ENCODE measurements at places on chromosomes 4 and X. TPM values are rescaled to one million over a fixed set of nuclear protein-coding genes. Genes with fewer than 3 reads are reported as not detected.

GRCh38 chrX:24536551-24536950, 71.5 kb downstream of the PDK3 start:
- H3K27me3 ChIP-seq = no peaks in the 10 kb centered on the region
- H3K4me1 ChIP-seq = no peaks in the 10 kb centered on the region
- no peaks in the 10 kb centered on the region for H3K36me3 ChIP-seq
- no peak overlapping the region for H3K4me3 ChIP-seq
- H3K27ac ChIP-seq = no peak overlapping the region
- no peak for DNase-seq

DNA sequence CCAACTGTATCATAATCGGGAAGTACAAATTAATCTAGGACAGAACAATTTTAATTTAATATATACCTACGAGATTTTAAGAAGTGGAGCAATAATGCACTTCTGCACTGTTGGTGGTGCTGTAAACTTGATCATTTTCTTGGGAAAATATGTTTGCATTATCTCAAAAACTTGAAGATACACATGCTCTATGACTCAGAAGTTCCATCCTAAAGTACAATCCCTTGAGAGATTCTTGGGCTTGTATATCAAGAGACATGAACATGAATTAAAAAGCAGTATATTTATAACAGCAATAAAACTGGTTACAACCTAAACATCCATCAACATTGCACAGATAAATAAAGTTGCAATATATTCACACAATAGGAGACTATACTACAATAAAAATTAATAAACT, 168.8 kb downstream of the CLCN4 start:
- H3K27ac ChIP-seq = no peak overlapping the region
- H3K4me3 ChIP-seq = no peak overlapping the region
- no peaks in the 10 kb centered on the region for H3K4me1 ChIP-seq
- no peaks in the 10 kb centered on the region for H3K36me3 ChIP-seq

DNA sequence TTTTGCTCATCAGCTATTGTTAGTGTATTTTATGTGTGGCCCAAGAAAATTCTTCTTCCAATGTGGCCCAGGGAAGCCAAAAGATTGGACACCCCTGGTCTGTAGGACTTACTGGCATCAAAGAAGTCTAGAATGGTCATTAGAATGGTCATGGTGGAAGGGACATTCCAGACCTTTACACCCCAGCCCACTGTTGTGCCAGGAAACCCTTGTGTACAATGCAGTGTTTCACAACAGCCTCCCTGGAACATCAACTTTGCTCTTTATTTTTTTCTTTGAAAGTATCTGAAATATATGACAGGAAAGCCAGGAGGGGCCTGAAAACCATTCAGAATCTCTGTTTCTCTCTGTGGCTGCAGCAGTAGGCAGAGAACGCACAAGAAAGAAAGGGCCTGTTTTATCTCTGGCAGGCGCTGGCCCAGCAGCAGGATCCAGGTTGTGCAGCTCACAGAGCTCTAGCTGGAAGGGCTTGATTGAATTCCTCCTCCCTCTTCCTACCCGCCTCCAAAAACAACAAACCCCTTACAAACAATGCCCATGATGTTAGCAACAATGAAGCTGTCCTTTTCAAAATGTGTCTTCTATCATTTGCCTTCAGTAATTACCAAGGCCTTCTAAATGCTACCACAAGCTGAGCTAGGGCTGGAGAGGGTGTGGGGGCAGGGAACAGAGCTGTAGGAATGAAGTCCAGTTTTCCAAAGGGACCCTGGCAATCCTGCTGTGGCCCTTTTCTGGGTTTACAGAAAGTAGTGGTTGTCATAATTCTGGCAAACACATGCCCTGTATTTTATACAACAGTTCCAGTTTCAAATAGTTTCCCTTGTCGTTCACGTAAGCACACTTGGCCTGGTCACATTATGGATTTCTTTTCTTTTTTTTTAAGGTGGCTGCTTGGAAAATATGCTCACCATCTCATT, 32.3 kb upstream of the TFDP3 start:
- H3K4me1 ChIP-seq = no peaks in the 10 kb centered on the region
- H3K36me3 ChIP-seq = no peaks in the 10 kb centered on the region
- no peak overlapping the region for H3K27ac ChIP-seq
- H3K4me3 ChIP-seq = no peak overlapping the region
- no peaks in the 10 kb centered on the region for H3K27me3 ChIP-seq

DNA sequence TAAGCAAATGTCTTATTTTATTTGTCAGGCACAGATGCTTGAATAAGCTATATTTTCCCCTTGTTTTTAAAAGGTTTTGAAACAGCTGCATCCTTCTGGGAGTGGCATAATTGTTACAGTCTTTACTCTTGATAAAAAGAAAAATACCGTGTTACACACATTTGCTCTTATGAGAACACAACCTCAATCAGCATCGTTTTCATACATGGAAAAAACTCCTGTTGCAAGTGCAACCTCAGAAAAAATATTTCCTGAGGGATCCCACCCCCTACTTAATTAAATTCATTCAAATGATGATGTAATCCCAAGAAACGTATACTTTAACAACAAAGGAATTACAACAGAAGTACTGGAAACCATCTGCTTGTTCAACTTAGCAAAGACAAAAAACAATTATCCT, 58.6 kb downstream of the SMAD1 start:
- no peaks in the 10 kb centered on the region for H3K27me3 ChIP-seq
- DNase-seq = no peak
- H3K36me3 ChIP-seq = no peaks in the 10 kb centered on the region
- H3K27ac ChIP-seq = no peak overlapping the region

DNA sequence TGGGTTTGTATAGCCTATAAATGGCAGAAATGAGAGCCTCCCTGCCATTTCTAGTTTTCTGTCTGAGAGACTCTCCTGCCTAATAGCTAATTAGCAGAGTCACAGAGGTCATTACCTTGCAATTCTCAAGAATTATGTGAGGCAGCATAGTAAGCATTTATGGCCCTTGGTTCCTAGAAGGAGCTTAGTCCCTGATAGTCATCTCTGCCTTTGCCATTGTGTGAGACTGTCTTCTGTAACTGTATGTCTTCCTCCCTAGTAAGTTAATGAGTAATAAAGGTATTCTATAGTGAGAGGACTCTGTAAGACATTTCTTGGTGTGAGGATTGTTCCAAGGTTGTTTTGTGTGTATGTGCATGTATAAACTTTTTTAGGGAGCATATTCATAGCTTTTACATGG, 108.7 kb downstream of the AR start:
- peaks cover 4% of the 10 kb centered on the region for H3K27me3 ChIP-seq
- H3K36me3 ChIP-seq = no peaks in the 10 kb centered on the region
- H3K4me3 ChIP-seq = no peak overlapping the region
- H3K4me1 ChIP-seq = no peaks in the 10 kb centered on the region
- no peak overlapping the region for H3K27ac ChIP-seq
- DNase-seq = no peak

- no peak for DNase-seq
- peaks cover under 1% of the 10 kb centered on the region for H3K4me1 ChIP-seq
- H3K27ac ChIP-seq = no peak overlapping the region
These were observed 106.5 kb downstream of the NYX start for GRCh38 chrX:41553688-41554087.

DNA sequence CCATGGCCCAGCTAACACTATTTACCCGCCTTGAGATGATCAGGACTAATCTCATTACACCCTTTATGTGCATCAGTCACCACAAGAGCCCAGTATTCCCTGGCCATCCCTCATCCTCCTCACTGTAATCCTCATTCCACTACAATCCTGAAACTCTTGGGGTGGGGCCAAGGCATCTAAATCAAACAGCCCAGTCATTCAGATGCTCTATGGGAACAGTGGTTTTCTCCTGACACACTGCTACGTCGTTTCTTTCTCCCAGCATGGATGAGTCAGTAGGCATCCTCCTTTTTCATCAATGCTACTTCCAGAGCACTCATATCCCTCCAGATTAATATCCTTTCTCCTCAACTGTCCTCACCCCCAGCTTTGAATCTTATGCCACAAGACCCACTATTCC, 5.6 kb downstream of the SDAD1 start:
- no peak overlapping the region for H3K4me3 ChIP-seq
- H3K27me3 ChIP-seq = no peaks in the 10 kb centered on the region
- DNase-seq = no peak
- H3K27ac ChIP-seq = no peak overlapping the region
- peaks cover 7% of the 10 kb centered on the region for H3K4me1 ChIP-seq

DNA sequence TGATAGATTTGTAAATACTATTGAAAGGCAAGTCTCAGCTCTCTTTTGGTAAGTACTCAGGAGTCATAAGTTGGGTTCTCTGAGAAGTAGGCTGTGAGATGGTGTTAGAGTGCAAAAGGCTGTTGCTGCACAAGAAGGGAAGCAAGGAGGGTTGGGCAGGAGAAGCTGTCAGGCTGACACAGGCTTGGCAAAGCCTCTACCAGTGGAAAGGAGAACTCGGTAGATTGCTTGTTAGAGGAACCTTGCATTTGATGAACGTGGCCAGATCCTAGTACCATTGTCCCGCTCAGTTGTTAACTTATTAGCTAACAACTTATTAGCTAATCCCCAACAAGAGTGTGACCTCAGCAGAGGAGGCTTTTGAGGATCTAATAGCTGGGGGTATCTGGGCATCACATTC, 449.3 kb upstream of the BOD1L1 start:
- no peak for DNase-seq
- no peaks in the 10 kb centered on the region for H3K27me3 ChIP-seq
- no peaks in the 10 kb centered on the region for H3K36me3 ChIP-seq
- no peak overlapping the region for H3K27ac ChIP-seq
- no peak overlapping the region for H3K4me3 ChIP-seq

GRCh38 chr4:17055788-17056187, 157.3 kb upstream of the LDB2 start:
- H3K27me3 ChIP-seq = no peaks in the 10 kb centered on the region
- no peaks in the 10 kb centered on the region for H3K4me1 ChIP-seq
- H3K27ac ChIP-seq = no peak overlapping the region

- no peaks in the 10 kb centered on the region for H3K36me3 ChIP-seq
- H3K27me3 ChIP-seq = no peaks in the 10 kb centered on the region
- no peak overlapping the region for H3K27ac ChIP-seq
- no peaks in the 10 kb centered on the region for H3K4me1 ChIP-seq
These were observed 686.1 kb downstream of the DMD start for GRCh38 chrX:32525234-32525633.

DNA sequence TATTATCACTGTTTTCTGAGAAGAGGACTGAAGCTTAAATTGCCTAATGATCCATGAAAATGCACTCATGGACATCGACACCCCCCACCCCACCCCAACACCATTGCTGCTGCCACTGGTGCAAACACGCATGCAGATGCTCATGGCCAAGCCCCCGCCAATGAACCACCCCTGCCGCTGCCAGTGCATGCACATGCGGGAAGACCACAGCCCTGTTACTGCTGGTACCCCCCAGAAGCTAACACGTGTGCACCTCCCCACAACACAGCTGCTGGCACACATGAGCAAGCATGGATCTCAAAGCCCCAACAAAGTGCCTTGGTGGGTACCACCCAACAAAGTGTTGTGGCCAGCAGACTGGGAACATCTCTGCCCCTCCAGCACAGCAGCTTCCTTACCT, 594.1 kb upstream of the FAT1 start:
- DNase-seq = no peak
- no peak overlapping the region for H3K4me3 ChIP-seq
- H3K4me1 ChIP-seq = no peaks in the 10 kb centered on the region

DNA sequence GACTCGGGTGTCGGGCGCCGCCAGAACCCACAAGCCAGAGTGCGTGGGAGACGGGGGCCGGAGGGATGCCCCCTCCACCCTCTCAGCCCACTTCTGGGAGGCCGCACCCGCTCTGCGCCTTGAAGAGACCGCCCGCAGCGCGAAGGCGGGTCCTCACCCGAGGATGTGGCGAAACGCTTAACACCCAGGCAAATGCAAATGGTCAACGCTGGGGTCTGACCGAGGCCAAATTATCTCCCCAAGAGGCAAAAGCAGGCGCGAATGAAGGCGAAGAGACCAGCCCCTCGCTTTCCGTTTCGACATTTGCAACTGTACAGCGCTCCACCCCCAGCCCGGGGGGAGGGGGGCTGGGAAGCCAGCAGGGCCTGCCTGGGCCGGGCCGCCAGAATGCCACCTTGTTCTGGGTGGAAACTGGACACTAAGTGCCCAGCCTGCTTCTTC, 137.7 kb upstream of the ZIC3 start:
- DNase-seq = no peak
- H3K27me3 ChIP-seq = peaks cover 54% of the 10 kb centered on the region
- no peak overlapping the region for H3K27ac ChIP-seq
- peaks cover 7% of the 10 kb centered on the region for H3K4me1 ChIP-seq
- H3K36me3 ChIP-seq = no peaks in the 10 kb centered on the region

The PARM1 gene
- 108 TPM for polyA plus RNA-seq

The ANTXR2 gene
- 8.4 TPM for polyA plus RNA-seq

The SERTM2 gene
- 0.11 TPM for polyA plus RNA-seq

The OTUD5 gene
- polyA plus RNA-seq = 79.5 TPM

The ATP8A1 gene
- polyA plus RNA-seq = 15.6 TPM

The PABPC5 gene
- polyA plus RNA-seq = 2.7 TPM

The MAMLD1 gene
- polyA plus RNA-seq = 3.2 TPM

The ASB12 gene
- 0.64 TPM for polyA plus RNA-seq

The CENPVL3 gene
- 0.33 TPM for polyA plus RNA-seq

The SYN1 gene
- 16.5 TPM for polyA plus RNA-seq

Data from adrenal gland (tissue), 19 donors.